Stimulated activated CD4-positive, alpha-beta T cell treated with anti-CD3 and anti-CD28 coated beads, Interleukin-1b, Interleukin-23, amount 100 ng/mL, for 1 hour (primary cell): ENCODE measurements at places on chromosomes 7 and 10.

DNA sequence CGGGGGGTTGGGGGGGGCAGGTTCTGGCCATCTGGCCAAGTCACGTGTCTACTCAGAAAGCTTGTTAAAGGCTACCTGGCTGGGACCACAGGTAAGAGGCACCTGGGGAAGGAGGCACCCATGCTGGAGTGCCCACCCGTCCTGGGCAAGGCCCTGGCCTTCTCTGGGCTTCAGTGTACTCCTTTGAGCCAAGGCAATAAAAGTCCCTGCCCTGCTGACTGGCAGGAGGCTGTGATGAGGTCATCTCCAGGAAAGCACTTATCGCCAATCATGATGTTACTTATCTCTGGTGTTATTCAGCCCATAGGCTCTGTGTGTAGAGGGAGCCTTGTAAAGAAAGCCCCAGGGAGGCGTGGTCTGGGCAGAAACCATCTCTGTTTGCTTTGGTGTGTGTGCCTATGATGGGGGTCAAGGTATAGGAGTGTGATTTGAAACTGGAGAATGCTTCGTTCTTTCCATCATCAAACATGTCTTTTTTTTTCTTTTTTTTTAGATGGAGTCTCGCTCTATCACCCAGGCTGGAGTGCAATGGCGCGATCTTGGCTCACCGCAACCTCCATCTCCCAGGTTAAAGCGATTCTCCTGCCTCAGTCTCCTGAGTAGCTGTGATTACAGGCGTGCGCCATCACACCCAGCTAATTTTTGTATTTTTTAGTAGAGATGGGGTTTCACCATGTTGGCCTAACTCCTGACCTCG is 2.5 kb upstream of the CLDN4 start:
- DNase-seq: no peak

DNA sequence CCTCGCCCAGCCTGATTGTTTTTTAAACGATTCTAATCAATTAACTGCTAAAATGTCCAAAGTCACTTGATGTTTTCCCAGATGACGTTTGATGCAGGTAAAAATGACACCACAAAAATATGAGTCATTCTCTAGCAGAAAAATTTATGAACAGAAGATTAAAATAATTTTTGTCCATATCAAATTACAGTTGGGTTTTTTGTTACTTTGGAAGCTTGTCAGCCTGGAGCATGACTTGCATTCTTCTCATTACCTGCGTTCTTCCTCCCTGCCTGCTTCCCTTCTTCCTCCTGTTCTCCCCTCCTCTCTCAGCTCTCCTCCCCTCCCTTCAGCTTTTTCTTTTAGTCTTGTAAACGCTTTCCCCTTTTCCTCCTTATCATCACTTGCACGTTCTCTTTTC is 18.7 kb downstream of the IL15RA start:
- DNase-seq: no peak

GRCh38 chr10:32893434-32893833 is 64.6 kb downstream of the ITGB1 start:
- DNase-seq: no peak

GRCh38 chr7:158368449-158368848 is 219.2 kb downstream of the PTPRN2 start:
- no peak for DNase-seq
